Stimulated activated naive CD4-positive, alpha-beta T cell treated with Interleukin-2 at 50 U/mL for 16 hours (primary cell): ENCODE measurements at places on chromosomes 16 and 17.

DNA sequence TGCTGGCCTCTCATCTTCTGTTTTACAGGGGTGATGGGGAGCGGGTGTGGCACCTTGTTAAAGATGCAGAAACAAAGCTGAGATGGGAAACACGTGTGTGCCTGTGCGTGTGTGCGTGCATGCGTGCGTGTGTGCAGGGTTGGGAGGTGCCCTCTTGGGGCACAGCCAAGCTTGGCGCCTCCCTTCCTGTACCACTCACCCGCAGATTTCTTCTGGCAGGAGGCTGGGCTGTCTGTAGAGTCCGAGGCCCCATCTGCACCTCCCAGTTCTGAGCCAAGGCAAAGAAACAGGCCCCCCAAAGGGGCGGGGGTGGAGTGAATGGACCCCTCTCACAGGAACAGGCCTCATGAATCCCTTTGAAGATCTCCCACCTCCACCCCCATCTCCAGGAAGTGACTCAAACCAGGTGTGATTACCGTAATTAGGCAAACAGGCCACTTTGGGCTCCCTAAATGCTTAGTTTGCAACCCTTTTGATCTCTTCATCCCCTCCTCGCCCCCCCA is 20.9 kb downstream of the TNS4 start:
- DNase-seq = peak; percentile 87

DNA sequence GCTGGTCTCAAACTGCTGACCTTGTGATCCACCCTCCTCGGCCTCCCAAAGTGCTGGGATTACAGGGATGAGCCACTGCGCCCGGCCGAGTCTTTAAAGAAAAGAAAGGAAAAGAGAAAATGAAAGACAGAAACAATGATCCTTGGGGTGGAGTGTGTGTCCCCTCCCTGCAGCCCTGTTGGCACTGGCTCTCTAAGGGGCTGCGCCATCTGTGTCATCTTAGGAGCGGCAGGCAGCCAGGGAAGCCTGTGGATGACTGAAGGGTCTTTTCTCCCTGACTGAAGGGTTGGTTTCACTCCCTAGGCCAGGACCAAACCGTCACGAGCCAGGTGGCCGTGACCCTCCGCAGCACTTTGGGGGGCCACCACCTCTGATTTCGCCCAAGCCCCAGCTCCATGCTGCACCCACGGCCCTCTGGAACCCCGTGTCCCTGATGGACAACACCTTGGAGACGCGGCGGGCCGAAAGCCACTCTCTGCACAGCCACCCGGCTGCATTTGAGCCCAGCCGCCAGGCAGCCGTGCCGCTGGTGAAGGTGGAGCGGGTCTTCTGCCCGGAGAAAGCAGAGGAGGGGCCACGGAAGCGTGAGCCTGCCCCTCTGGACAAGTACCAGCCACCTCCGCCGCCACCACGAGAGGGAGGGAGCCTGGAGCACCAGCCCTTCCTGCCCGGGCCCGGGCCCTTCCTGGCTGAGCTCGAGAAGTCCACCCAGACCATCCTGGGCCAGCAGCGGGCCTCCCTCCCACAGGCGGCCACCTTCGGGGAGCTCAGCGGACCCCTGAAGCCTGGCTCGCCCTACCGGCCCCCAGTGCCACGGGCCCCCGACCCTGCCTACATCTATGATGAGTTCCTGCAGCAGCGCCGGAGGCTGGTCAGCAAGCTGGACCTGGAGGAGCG is 27.7 kb downstream of the GINS2 start:
- no peak for DNase-seq

DNA sequence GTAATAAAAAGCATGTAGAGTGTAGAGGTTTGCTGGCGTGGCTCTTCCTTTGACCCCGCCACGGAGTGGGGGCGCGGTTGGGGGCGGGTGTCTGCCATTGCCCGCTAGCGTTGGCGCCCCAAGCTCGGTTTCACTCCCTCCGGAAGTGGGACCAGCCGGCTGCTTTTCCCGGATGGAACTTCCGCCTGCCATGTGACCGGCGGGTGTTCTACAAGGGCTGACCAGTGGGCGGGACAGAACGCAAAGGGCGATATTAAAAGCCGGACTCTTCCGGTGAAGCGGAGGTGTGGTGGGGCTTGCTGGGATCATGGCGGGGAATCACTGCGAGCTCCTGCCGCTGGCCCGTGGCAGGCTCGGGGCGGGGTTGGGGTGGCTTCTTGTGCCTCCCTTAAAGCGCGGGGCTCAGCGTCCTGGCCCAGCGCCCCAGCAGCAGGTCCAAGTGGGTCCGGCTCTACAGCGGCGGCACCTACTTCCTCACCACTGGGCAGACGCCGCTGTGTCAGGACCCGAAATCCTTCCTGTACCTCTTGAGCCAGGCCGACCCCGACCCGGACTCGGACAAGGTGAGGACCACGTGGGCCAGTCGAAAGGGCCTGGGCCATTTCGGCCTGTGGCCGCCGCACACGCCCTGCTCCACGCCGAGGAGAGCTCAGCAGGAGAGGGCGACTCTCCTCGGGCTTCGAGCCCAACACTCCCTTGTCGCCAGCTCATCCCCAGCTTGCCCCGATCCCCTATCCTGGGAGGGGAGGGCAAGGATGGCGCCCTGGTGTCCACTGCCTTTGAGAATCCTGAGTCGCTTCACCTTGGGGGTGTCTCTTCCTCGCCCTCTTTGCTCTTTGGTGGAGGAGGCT is 65.6 kb downstream of the PDPK1 start:
- peak; percentile 85 for DNase-seq

GRCh38 chr16:4610011-4611005 is 4.4 kb downstream of the UBALD1 start:
- no peak for DNase-seq

- DNase-seq = peak; percentile 78
Observed at GRCh38 chr16:67158637-67159600, 790 bp downstream of the TRADD start.

GRCh38 chr17:15503731-15504130 is 36.3 kb upstream of the CDRT4 start:
- no peak for DNase-seq

- no peak for DNase-seq
Observed at GRCh38 chr17:75067856-75068255, 19.9 kb upstream of the SLC16A5 start.

DNA sequence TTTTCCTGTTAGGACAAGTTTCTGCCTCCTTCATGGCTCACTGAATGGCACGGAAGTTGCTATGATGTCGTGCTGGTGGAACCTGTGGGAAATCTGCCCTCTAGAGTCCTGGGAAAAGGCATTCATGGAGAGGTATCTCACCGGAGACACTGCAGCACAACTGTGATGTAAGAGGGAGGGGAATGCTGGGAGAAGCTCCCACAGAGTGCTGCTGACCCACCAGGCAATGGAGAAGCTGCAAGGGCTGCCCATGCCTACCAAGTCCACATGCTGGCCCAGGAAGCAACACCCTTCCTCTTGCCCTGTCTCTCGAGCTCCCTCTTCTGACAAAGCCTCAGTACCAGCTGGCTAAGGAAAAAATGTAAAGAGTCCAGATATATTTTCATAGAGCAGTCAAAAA is 45.2 kb upstream of the SLC5A11 start:
- no peak for DNase-seq

GRCh38 chr17:39915559-39915958 is 2.9 kb downstream of the GSDMB start:
- DNase-seq = no peak

DNA sequence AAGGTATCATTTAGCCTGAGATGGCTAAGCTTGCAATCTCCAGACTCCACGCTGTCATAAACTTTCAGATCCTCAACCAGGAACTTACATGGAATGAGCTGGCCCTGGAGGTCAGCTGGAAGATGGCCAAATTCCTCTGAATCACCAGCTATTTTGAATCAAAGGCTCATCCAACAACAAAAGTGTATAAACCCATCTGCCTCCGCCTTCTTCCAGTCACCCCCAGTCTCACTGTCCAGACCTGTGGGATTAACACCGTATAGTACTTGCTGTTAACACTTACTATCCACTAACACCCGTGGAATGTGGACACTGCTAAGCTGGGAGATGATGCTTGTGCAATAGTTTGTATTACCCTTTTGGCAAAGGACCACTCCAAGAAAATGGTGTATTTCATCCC is 1.9 kb upstream of the LCMT1 start:
- no peak for DNase-seq
